Naive B cell (primary cell): ENCODE measurements at places on chromosomes 1 and 21.
A peak's percentile ranks its signal among the peaks of the same experiment; 100 is the strongest.

DNA sequence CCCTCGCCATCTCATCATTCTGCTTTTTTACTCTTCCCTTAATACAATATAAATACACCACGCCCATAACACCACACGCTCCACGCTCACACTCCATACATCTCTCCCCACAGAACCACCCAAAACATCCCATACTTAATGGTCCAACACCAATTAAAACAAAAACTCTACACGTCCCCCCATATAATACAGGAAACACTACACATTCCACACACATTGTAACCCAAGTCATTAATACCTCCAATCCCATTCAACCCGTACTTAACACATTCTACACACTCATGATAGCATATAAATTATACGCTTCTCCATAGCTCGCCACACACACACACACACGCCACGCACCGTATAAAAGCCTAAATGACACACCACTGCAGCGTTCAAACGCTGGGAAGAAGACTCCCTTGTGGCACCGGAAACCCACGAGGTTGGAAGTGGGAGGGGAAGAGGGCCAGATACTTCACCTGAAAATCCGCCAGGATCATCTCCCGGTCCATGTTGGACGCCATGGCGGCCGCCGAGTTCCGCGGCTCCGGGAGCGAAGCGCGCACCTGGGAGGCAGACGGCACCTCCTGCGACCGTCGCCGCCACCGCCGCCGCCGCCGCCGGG is 659 bp downstream of the FAF1 start:
- peaks cover 22% of the 10 kb centered on the region for H3K4me1 ChIP-seq
- H3K4me3 ChIP-seq: peak overlapping the region; percentile 95
- no peaks in the 10 kb centered on the region for H3K27me3 ChIP-seq
- H3K27ac ChIP-seq: peak overlapping the region; percentile 54
- no peaks in the 10 kb centered on the region for H3K36me3 ChIP-seq
- DNase-seq: no peak

- peaks cover 28% of the 10 kb centered on the region for H3K4me1 ChIP-seq
- H3K4me3 ChIP-seq: no peak overlapping the region
- H3K27me3 ChIP-seq: no peaks in the 10 kb centered on the region
- DNase-seq: no peak
- H3K27ac ChIP-seq: no peak overlapping the region
- H3K36me3 ChIP-seq: no peaks in the 10 kb centered on the region
These were observed 52.2 kb upstream of the PRDX6 start for GRCh38 chr1:173424782-173425407.

DNA sequence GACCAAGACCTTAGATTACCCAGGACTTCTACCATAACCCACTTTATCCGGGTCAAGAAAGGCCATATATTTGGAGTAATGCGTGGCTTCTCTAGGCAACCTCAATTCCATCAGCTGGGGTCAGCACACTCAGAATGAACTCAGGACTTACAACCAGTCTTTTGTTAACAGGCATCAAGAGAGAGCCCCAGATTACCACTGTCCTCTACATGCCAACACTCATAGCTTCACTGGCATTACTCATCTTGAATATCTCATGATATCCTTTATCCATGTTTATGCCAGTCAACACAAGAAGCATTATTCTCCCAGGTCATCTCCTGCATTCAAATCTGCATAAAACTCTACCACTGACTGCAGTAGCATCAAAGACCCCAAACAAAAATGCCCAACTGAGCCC is 6.6 kb upstream of the FCGR2A start:
- no peaks in the 10 kb centered on the region for H3K36me3 ChIP-seq
- no peak for DNase-seq
- peaks cover 68% of the 10 kb centered on the region for H3K27me3 ChIP-seq
- H3K4me1 ChIP-seq: peaks cover 7% of the 10 kb centered on the region
- H3K27ac ChIP-seq: no peak overlapping the region
- no peak overlapping the region for H3K4me3 ChIP-seq

DNA sequence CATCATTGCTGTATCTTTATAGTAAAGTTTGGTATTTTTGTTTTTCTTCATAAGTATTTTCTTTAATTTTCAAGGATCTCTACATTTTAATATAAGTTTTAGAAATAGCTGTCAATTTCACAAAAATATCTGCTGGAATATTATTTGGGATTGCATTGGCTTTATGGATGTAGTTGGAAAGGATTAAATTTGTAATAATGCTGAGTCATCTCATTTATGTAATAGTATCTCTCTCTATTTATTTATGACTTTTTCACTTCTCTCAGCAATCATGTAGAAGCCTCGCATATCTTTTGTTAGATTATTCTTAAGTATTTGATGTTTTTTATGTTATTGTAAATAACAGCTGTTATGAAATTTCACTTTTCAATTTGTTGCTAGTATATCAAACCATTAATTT is 223.1 kb upstream of the POGK start:
- DNase-seq: no peak
- H3K27me3 ChIP-seq: peaks cover 5% of the 10 kb centered on the region
- H3K27ac ChIP-seq: no peak overlapping the region
- no peak overlapping the region for H3K4me3 ChIP-seq
- H3K36me3 ChIP-seq: no peaks in the 10 kb centered on the region

- DNase-seq: no peak
- no peak overlapping the region for H3K4me3 ChIP-seq
- peaks cover 5% of the 10 kb centered on the region for H3K27me3 ChIP-seq
These were observed 199.8 kb downstream of the USH2A start for GRCh38 chr1:216223486-216223885.

DNA sequence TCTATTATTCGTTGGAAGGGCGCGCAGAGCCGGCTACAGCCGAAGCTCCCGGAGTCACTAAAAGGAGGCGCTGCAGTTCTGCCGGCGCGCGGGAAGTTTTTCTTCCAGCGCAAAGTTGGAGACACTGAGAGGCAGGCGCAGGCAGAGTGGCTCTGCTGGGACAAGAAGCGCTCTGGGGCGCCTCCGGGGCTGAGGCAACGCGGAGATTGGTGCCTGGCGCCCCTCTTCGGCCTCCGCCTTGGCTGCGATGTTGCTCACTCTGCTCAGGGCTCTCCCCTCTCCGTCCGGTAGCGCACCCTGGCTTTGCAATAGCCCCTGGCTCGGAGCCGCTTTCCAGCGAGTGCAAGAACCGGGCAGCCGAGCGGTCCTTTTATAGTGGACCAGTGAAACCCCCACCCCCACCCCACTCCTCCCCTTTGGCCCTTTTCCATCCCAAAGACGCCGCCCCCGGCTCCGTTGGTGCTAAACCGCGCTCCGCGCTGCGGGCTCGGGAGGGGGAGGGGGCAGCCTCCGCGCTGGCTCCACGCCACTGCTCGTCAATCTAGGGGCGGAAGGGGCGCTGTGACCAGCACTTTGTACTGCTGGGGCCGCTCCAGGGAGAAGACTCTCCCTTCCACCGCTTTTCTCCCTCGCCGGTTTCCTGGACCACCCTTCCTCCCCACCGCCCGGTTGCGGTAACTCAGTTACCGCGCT is at the start of gene ADAMTS1:
ADAMTS1 (minus strand) TSS at position 344 of the 693 bp plus-strand sequence. CDS start 455 bp downstream, outside the sequence.
- H3K27me3 ChIP-seq: peaks cover 61% of the 10 kb centered on the region
- H3K36me3 ChIP-seq: no peaks in the 10 kb centered on the region
- no peak for DNase-seq
- H3K4me3 ChIP-seq: peak within 1 kb of the TSS; percentile 70

GRCh38 chr1:11576109-11576875 is 77.9 kb downstream of the FBXO2 start:
- DNase-seq: no peak
- H3K27me3 ChIP-seq: peaks cover 33% of the 10 kb centered on the region
- H3K4me3 ChIP-seq: no peak overlapping the region
- no peaks in the 10 kb centered on the region for H3K36me3 ChIP-seq
- no peak overlapping the region for H3K27ac ChIP-seq

GRCh38 chr1:187817782-187818181 is 989.0 kb downstream of the PLA2G4A start:
- no peaks in the 10 kb centered on the region for H3K36me3 ChIP-seq
- no peaks in the 10 kb centered on the region for H3K4me1 ChIP-seq
- no peak for DNase-seq

DNA sequence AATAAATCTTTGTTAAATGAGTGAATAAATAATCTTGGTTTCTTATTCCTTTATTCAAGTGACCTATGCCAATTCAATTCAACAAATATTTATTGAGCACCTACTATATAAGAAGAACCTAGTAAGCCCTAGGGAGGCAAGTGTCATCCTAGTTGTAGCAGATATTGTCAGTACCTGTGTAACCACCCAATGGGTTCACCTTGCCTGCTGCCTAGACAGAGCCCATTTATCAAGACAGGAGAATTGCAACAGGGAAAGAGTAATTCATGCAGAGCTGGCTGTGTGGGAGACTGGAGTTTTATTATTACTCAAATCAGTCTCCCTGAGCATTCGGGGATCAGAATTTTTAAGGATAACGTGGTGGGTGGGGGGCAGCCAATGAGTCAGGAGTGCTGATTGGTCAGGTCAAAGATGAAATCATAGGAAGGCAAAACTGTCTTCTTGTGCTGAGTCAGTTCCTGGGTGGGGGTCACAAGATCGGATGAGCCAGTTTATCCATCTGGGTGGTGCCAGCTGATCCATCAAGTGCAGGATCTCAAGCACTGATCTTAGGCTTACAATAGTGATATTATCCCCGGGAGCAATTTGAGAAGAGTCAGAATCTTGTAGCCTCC is 53.8 kb upstream of the KCNA3 start:
- DNase-seq: no peak
- H3K27ac ChIP-seq: no peak overlapping the region
- H3K27me3 ChIP-seq: no peaks in the 10 kb centered on the region
- no peak overlapping the region for H3K4me3 ChIP-seq
- H3K4me1 ChIP-seq: peaks cover 22% of the 10 kb centered on the region

- peak overlapping the region; percentile 76 for H3K27ac ChIP-seq
- H3K4me3 ChIP-seq: peak overlapping the region; percentile 83
- peaks cover 22% of the 10 kb centered on the region for H3K4me1 ChIP-seq
- peaks cover 14% of the 10 kb centered on the region for H3K36me3 ChIP-seq
- peak; percentile 93 for DNase-seq
- H3K27me3 ChIP-seq: no peaks in the 10 kb centered on the region
These were observed 16.0 kb downstream of the RRP1 start for GRCh38 chr21:43805275-43805800.

DNA sequence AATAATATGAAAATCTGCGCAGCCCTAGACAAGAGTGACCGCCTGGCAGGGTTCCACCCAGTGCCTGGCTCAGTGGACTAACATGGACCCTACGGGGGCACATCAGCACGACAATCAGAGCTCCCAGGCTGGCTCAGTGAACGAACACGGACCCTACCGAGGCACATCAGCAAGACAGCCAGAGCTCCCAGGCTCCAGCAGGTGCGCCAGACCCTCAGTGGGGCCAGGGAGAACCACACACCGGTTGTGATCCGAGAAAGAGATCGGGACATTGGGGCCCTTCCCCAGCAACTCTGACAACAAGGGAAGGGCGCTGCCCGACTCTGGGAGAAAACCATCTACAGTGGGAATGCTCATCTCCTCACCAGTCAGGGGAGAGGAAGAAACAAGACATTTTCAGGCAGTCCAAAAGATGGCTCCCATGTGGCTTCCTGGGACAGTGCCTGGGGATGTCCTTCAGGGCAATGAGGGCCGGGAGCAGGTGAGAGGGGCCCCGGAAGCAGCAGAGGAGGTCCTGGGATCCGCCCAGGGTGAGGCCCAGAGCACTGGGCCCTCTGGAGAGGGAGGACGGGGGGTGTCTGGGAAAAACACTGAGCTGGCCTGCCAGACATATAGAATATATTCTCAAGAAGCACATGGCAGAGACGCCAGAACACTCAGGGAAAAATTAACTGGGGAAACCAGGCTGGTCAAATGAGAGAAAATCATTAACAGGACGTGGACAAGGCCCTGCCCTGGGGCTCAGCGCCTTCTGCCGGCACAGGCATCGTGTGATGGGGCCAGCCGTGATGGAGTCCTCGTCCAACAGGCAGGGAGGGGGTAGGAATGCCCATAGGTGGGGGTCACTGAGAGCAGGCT is 4.8 kb downstream of the ARHGEF16 start:
- no peaks in the 10 kb centered on the region for H3K4me1 ChIP-seq
- no peaks in the 10 kb centered on the region for H3K36me3 ChIP-seq
- peaks cover 18% of the 10 kb centered on the region for H3K27me3 ChIP-seq
- H3K27ac ChIP-seq: no peak overlapping the region
- DNase-seq: no peak
- no peak overlapping the region for H3K4me3 ChIP-seq

GRCh38 chr21:28776251-28776650 is 216.4 kb downstream of the LTN1 start:
- no peak for DNase-seq
- no peak overlapping the region for H3K4me3 ChIP-seq
- H3K27ac ChIP-seq: no peak overlapping the region
- H3K4me1 ChIP-seq: no peaks in the 10 kb centered on the region
- peaks cover 9% of the 10 kb centered on the region for H3K27me3 ChIP-seq

GRCh38 chr21:20259031-20259867 is 739.0 kb upstream of the NCAM2 start:
- no peak for DNase-seq
- no peak overlapping the region for H3K27ac ChIP-seq
- no peaks in the 10 kb centered on the region for H3K4me1 ChIP-seq
- no peaks in the 10 kb centered on the region for H3K27me3 ChIP-seq
- H3K36me3 ChIP-seq: no peaks in the 10 kb centered on the region

- H3K36me3 ChIP-seq: peaks cover 18% of the 10 kb centered on the region
- no peak overlapping the region for H3K27ac ChIP-seq
- H3K27me3 ChIP-seq: no peaks in the 10 kb centered on the region
- no peak overlapping the region for H3K4me3 ChIP-seq
- H3K4me1 ChIP-seq: peaks cover 13% of the 10 kb centered on the region
- no peak for DNase-seq
These were observed 18.0 kb downstream of the LTN1 start for GRCh38 chr21:28974531-28975227.

- peaks cover 5% of the 10 kb centered on the region for H3K4me1 ChIP-seq
- no peaks in the 10 kb centered on the region for H3K27me3 ChIP-seq
- DNase-seq: no peak
- H3K27ac ChIP-seq: peak overlapping the region; percentile 86
- peaks cover 6% of the 10 kb centered on the region for H3K36me3 ChIP-seq
These were observed 39.6 kb downstream of the SLC45A1 start for GRCh38 chr1:8357329-8358101.

GRCh38 chr1:15459771-15460707 is 3.5 kb downstream of the CELA2A start:
- peaks cover 4% of the 10 kb centered on the region for H3K27me3 ChIP-seq
- H3K36me3 ChIP-seq: no peaks in the 10 kb centered on the region
- no peak overlapping the region for H3K27ac ChIP-seq
- DNase-seq: no peak
- no peak overlapping the region for H3K4me3 ChIP-seq

GRCh38 chr1:85799737-85800136 is 91.5 kb upstream of the ZNHIT6 start:
- H3K4me3 ChIP-seq: no peak overlapping the region
- H3K27ac ChIP-seq: no peak overlapping the region
- no peak for DNase-seq
- no peaks in the 10 kb centered on the region for H3K4me1 ChIP-seq

GRCh38 chr1:192534666-192535065 is 40.9 kb upstream of the RGS1 start:
- H3K27me3 ChIP-seq: peaks cover 30% of the 10 kb centered on the region
- no peak for DNase-seq
- no peak overlapping the region for H3K4me3 ChIP-seq
- peak overlapping the region; percentile 70 for H3K27ac ChIP-seq
- peaks cover 29% of the 10 kb centered on the region for H3K4me1 ChIP-seq

DNA sequence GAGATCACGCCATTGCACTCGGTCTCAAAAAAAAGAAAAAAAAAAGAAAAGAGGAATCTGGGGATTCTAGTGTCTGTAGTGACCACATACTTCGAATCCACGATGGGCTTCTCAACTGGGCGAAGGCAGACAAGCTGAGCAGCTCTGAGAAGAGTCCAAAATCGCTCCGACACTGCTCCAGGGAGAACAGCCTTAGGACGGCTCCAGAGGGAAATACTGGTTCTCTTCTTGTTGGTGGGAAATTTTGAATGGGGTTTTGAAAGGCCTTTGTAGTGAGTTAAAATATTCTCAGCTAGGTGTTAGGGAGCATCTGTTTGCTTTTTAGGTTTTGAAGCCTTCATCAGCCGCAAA is 18.3 kb upstream of the HJV start:
- peak overlapping the region; percentile 96 for H3K27ac ChIP-seq
- no peak overlapping the region for H3K4me3 ChIP-seq
- H3K27me3 ChIP-seq: no peaks in the 10 kb centered on the region
- H3K36me3 ChIP-seq: no peaks in the 10 kb centered on the region
